AG04450 (cell line): ENCODE measurements at places on chromosomes 6 and 20. TPM values are rescaled to one million over a fixed set of nuclear protein-coding genes. Genes with fewer than 3 reads are reported as not detected.

DNA sequence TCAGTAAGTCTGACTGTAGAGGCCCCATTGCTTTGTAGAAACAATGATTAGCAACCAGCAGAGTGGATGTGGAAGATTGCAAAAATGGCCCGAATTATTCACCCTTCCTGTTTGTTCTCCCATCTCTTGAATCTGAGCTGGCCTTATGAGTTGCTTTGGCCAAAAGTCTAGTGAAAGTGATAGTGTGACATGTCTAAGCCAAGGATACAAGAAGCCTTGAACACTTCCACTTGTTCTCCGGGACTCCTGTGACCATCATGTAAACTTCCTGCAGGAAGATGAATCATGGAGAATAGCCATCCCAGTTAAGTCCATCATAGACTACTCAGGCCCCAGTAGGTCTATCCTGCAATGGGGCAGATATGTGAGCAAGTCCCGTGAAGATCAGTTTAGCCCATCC lies 252.0 kb upstream of the JAG1 start:
- no peak for DNase-seq

- DNase-seq: no peak
These were observed 151.5 kb upstream of the STMND1 start for GRCh38 chr6:16950302-16950701.

DNA sequence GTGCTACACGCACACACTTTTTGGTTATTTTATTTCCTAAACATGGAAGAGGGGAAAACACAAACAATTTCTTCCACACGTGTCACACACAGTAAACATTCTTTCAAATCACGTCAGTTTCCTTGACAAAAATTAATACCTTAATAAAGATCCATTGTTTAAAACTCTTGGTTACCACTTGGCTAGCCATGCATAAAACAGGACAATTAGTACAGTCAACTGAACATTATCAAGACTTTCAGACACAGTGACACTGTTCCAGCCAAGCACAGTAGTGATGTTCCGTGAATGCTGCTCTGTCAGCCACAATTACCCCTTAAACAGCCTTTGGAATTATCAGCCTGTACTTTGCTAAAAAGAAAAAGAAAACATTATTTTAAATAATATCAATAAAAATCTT lies 50.8 kb downstream of the GMDS start:
- DNase-seq: no peak

- no peak for DNase-seq
These were observed 15.0 kb downstream of the PARD6B start for GRCh38 chr20:50746138-50746940.

DNA sequence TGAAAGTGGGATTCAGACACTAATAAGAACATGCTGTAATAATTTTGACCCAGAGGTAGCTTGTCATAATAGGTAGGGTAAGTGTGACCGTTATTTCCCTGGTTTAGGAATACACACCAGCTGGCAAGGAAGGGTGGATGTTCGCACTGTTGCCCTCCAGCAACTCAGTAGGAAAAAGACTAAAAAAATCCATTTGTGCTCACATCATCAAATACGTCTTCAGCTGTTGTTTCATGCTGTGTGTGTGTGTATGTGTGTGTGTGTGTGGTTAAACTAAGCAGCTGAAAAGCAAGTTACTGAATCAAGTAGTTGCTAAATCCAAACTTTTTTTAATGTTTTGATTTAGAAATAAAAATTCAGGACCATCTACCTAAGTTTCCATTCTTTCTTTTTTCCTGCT lies 218.7 kb downstream of the TRDN start:
- DNase-seq: no peak

GRCh38 chr20:31758521-31758920 lies 19.4 kb downstream of the TPX2 start:
- DNase-seq: no peak

GRCh38 chr20:63967330-63968135 lies 2.2 kb downstream of the ZNF512B start:
- DNase-seq: no peak

GRCh38 chr6:13277231-13277630 lies 51.1 kb downstream of the TBC1D7 start:
- DNase-seq: no peak

DNA sequence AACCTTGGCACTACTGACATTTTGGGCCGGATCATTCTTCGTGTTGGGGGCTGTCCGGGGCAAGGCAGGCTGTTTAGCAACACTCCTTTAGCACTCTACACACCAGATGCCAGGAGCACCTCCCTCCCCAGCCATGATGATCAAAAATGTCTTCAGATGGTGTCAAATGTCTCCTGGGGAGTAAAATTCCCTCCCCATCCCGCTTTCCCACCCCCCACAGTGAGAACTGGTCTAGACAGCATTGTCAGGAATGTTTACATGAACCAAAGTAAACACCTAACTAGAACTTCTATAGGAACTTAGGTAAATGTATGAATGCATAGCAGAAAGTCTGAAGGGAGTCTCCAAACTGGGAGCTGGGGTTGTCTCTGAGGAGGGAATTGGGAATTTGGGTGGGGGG lies 70.0 kb upstream of the TOP1 start:
- no peak for DNase-seq

DNA sequence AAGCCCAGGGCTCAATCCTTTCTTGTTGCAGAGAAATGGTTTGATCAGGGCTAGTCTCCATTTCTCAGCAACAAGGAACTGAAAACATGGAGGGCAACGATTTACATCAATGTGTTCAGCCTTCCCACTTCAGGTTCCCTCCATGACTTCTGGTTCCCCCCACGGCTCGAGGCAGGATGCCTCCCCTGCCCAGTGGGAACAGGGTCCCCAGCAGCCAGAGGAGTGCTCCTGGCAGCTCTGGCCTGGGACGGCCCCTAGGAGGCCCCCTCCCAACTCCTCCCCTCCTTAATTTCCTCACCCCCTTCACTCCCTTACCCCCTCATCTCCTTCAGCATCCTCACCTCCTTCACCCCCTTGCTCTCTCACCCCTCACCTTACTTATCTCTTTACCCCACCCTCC lies 283.8 kb downstream of the CDC5L start:
- no peak for DNase-seq

- DNase-seq: no peak
These were observed 128.8 kb upstream of the SIM1 start for GRCh38 chr6:100593522-100593921.

DNA sequence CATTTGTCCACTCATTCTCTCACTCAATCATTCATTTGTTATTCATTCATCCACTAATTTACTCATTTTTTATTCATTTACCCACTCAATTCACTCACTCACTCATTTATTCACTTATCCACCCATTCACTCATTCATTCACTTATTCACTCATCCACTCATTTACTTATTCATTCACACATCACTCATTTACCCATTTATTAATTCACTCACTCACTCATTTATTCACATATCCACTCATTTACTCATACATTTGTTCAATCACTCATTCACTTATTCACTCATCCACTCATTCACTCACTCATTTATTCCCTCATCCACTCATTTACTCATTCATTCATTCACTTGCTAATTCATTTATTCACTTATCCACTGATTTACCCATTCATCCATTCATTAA lies 129.1 kb downstream of the TTLL2 start:
- no peak for DNase-seq

- no peak for DNase-seq
These were observed 729.0 kb downstream of the RFPL4B start for GRCh38 chr6:113076116-113076515.

Gene BNIP5
- not detected in 2 replicates for polyA plus RNA-seq

Gene TNFRSF6B
- polyA plus RNA-seq: 2.5 and 5.2 TPM in 2 replicates

Gene MEI4
- not detected in 2 replicates for polyA plus RNA-seq

Gene GPR63
- polyA plus RNA-seq: 1.4 and 1.6 TPM in 2 replicates

Gene EGFL8
- polyA plus RNA-seq: 2.5 and 2.8 TPM in 2 replicates

Gene RBPJL
- polyA plus RNA-seq: not detected in 2 replicates

Gene LY6G6D
- polyA plus RNA-seq: not detected in 2 replicates

Gene GSS
- polyA plus RNA-seq: 71.6 and 77.4 TPM in 2 replicates

Gene PEDS1
- 24.7 and 34.1 TPM in 2 replicates for polyA plus RNA-seq

Gene TAGAP
- not detected in 2 replicates for polyA plus RNA-seq

Gene RIPOR3
- 11.5 and 15.2 TPM in 2 replicates for polyA plus RNA-seq

Gene ALDH5A1
- polyA plus RNA-seq: 0.11 and 0.35 TPM in 2 replicates

Gene TREM2
- 0.07 and 0.11 TPM in 2 replicates for polyA plus RNA-seq

Gene TRIM10
- polyA plus RNA-seq: not detected in 2 replicates
